Stimulated activated CD4-positive, alpha-beta T cell treated with anti-CD3 and anti-CD28 coated beads, Interleukin-1b, Interleukin-23, amount 100 ng/mL, for 1 hour (primary cell): ENCODE measurements at places on chromosomes 7 and 10.

DNA sequence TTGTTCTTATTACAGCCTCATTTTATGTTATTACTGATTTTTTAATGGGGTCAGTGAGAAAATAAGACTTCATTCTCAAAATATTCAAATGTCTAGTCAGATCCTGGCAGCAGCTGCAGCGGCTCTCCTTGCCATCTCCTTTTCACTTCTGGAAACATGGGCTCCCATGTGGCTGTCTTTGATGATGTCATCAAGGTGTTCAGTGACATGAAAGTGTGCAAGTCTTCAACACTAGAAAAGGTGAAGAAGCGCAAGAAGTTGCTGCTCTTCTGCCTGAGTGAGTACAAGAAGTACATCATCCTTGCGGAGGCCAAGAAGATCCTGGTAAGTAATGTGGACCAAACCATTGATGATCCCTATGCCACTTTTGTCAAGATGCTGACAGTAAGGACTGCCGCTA lies 19.6 kb downstream of the KLLN start:
- no peak for DNase-seq

DNA sequence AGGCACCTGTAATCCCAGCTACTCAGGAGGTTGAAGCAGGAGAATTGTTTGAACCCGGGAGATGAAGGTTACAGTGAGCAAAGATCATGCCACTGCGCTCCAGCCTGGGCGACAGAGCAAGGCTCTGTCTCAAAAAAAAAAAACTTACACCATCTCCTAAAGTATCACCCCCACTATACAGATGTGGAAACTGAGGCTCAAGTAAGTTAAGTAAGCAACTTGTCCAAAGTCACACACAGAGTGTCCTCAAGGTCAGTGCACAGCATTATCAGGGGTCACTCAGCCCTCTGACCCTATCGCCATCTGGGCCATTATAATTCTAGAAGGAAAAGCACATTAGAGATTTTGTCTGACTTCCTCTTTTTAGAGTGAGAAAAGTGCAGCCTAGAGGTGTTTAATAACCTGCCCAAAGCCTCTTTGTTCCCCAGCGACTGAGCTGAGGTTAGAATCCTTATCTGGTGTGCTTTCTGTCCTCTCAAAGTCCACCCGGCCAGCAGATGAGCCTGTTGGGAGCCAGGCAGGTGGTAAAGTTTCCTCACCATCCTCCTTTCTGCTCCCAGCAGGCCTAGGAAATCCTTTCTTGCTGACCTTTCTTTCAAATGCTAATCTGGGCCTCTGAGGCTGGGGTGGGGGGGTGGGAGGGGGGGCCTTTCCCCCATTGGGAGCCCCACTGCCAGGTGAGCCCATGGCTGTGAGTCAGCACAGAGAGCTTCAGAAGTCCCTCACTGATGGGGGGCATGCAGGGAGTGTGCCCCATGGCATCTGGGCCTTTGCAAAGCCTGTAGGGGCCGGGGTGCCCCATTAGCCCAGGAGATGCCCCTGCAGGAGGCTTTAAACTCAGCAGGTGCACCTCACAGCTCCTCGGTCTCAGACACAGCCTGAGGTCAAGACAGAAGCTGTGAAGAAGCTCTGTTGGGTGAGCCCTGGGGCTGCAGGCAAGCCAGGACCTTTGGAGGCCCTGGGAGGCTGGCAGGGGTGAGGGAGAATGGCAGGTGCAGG lies 12.0 kb upstream of the KCNMA1 start:
- no peak for DNase-seq

GRCh38 chr10:112409299-112409698 lies 35.4 kb downstream of the ACSL5 start:
- DNase-seq, result no peak

GRCh38 chr7:158240801-158241200 lies 346.8 kb downstream of the PTPRN2 start:
- no peak for DNase-seq

DNA sequence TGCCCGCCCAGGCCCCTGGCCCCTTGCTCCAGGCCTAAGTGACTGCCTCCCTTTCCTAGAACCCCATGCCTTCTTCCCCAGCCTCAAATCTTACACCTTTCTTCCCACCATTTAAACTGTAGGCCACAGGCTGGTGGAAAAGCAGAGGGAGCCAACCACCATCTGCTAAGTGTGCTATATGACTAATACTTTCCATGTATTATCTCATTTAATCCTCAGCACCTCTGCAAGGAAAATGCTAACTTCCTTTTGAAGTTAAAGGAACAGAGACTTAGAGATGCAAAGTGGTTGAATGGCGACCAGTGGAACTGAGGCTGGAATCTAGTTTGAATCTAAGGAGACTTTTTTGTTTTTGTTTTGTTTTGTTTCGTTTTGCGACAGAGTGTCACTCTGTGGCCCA lies 17.8 kb upstream of the MTPAP start:
- no peak for DNase-seq

DNA sequence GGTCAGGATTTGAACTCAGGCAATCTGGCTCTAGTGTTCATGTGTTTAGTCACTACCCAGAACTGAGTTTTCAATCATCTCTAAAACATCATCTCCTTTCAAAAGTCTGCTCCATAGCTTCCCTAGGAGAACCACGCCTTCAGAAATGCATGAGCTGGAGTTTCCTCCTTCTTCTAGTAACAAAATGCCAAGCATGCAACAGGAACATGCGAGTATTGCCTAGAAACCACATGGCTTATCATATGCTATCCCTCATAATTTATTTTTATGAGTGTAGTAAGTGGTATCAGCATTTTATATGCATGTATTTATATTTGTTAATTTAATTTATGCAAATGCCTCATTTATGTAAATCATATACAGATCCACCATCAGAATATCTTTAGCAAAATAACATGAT lies 170.9 kb downstream of the RAB11FIP2 start:
- DNase-seq, result no peak
